ENCODE measurements at places on chromosomes 7 and 10. TPM values are rescaled to one million over a fixed set of nuclear protein-coding genes. Genes with fewer than 3 reads are reported as not detected.

- no peak overlapping the region for H3K27ac ChIP-seq
- H3K4me1 ChIP-seq = no peaks in the 10 kb centered on the region
- no peaks in the 10 kb centered on the region for H3K27me3 ChIP-seq
- no peaks in the 10 kb centered on the region for H3K36me3 ChIP-seq
These were observed 10.5 kb downstream of the MBL2 start for GRCh38 chr10:52762088-52762487.

- H3K27ac ChIP-seq = peak overlapping the region; percentile 81
- H3K4me3 ChIP-seq = no peak overlapping the region
- H3K27me3 ChIP-seq = no peaks in the 10 kb centered on the region
- H3K4me1 ChIP-seq = peaks cover 38% of the 10 kb centered on the region
These were observed 109.9 kb downstream of the JCAD start for GRCh38 chr10:29949411-29950011.

DNA sequence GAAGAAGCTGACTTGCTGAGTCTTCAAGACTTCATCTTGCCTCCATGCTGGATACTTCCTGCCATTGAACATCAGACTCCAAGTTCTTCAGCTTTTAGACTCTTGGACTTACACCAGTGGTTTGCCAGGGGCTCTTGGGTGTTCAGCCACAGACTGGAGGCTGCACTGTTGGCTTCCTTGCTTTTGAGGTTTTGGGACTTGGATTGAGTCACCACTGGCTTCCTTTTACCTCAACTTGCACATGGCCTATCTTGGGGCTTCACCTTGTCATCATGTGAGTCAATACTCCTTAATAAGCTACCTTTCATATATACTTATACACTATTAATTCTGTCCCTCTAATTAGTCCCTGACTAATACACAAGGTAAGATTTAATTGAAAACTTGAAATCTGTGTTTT, 361.7 kb upstream of the SEMA3C start:
- H3K27ac ChIP-seq = no peak overlapping the region
- no peak overlapping the region for H3K4me3 ChIP-seq
- H3K4me1 ChIP-seq = no peaks in the 10 kb centered on the region
- no peaks in the 10 kb centered on the region for H3K36me3 ChIP-seq

DNA sequence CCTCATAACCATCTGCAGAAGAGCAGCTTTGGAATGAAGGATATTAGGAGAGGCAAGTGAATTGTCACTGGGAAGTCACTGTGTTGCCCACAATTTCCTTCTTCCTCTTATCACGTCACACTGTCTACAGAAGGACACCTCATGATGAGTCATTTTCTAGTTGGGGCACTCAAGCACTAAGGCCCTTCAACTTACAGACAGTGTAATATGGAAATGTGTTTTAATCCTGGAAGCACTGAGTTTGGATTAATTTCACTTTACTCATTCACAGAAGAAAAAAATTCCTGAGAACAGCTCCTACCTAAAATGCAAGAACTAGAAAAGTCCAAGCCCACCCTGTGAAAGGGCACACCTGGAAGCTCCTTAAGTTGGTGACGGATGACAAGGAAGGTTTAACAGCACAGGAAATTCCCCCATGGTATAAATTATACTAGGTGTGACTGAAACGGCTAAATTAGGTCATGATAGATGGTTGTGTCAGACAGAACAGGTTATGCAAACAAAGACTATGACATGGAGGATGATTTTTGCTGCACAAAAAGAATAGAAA, 56.6 kb downstream of the PARD3 start:
- peak overlapping the region; percentile 3 for H3K27ac ChIP-seq
- no peak for DNase-seq
- H3K4me1 ChIP-seq = peaks cover 51% of the 10 kb centered on the region
- no peaks in the 10 kb centered on the region for H3K27me3 ChIP-seq
- no peaks in the 10 kb centered on the region for H3K36me3 ChIP-seq

GRCh38 chr10:15196021-15196834, 27.7 kb upstream of the NMT2 start:
- H3K36me3 ChIP-seq = no peaks in the 10 kb centered on the region
- H3K27me3 ChIP-seq = no peaks in the 10 kb centered on the region
- DNase-seq = no peak
- H3K4me3 ChIP-seq = no peak overlapping the region
- peaks cover 6% of the 10 kb centered on the region for H3K4me1 ChIP-seq

Gene CROT
- 10.0 TPM for total RNA-seq

DNA sequence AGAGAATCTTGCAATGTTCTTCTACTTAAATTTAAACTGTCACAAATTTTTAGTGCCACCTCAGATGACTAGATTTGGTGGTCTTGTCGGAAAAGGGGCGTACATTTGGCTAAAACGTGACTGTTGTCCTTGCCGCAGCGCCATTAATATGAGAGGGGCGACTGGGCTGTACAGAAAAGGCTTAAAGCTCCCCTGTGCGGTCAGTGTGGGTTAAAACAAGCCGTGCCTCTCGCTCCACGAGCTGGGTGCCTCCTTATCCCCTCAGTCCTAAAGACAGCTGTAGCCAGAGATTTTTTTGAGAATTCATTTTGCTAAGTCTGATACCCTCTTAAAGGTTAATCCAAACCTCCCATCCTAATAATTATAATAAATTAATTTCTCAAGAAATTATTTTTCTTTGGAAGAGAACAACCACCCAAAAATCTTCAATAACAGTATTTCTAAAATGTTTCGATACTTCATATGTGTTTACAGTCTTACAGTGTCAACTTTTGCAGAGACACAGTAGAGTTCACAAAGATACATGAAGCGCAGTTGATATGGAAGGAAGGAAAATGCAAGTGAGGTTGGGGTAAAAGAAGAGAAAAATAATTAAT, 68.6 kb downstream of the C7orf25 start:
- DNase-seq = no peak
- H3K27ac ChIP-seq = no peak overlapping the region
- H3K4me3 ChIP-seq = no peak overlapping the region
- no peaks in the 10 kb centered on the region for H3K36me3 ChIP-seq
- no peaks in the 10 kb centered on the region for H3K4me1 ChIP-seq

Gene MMD2
- not detected for total RNA-seq

GRCh38 chr10:52967806-52968795, 195.5 kb upstream of the MBL2 start:
- DNase-seq = no peak
- H3K4me1 ChIP-seq = no peaks in the 10 kb centered on the region

GRCh38 chr7:40804477-40805215, 669.8 kb downstream of the SUGCT start:
- DNase-seq = no peak
- no peak overlapping the region for H3K27ac ChIP-seq
- no peaks in the 10 kb centered on the region for H3K27me3 ChIP-seq
